ENCODE measurements at places on chromosomes 6 and 20.
A peak's percentile ranks its signal among the peaks of the same experiment; 100 is the strongest.

GRCh38 chr6:148508401-148509041 lies 165.9 kb downstream of the SASH1 start:
- DNase-seq = no peak

GRCh38 chr20:62642051-62642665 lies at the start of gene SLCO4A1:
Gene SLCO4A1 (plus strand): TSS chr20:62642503. CDS start chr20:62656455, 13,952 bp downstream.
- peak; percentile 82 for DNase-seq

GRCh38 chr6:37830225-37830624 lies 10.7 kb downstream of the ZFAND3 start:
- DNase-seq = no peak

DNA sequence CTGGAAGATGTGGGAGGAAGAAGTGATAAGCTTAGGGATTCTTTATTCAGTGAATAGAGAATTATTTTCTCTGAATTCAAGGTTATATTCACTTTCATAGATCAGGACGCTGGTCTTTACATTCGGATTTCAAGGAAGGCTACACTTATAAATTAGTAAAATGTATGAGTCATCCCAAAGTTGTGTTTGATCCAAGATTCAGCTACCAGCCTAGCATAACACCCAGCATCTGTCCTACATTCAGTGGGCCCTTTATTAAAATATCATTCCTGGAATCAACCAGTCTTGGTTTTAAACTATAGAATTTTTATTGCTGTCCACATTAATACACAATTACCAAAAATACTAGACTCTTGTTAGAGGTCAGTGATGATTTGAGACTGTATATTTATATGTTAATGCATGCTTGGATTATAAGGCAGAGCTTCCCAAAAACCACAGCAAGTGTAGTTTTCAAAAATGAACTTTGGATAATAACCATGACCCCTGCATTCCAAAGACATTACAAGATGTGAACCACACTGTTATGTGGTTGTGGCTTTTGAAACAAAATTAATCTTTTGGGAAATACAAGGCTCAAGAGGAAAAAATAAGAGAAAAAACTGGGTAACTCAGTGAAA lies 210.7 kb upstream of the CNR1 start:
- DNase-seq = no peak

GRCh38 chr6:139144490-139145085 lies 9.7 kb downstream of the HECA start:
- DNase-seq = peak; percentile 30

DNA sequence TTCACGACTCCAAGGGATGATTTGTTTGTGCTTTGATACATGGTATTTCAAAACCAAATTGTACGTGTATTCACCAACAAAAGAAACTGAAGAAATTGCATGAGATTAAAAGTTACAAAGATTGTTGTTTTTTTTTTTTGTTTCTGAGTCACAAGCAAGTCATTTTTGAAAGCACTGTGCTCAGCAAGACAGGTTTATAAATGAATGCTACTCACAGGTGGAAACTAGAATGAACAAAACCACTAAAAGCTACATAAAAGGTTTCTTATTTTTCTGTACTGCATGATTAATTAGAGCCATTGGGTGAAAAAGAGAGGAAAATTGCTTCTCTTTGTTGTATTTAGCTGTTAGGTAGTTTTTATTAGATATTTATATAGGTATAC lies 90.2 kb upstream of the RIPOR2 start:
- no peak for DNase-seq

GRCh38 chr6:12150812-12151432 lies 138.8 kb downstream of the HIVEP1 start:
- peak; percentile 7 for DNase-seq

GRCh38 chr6:85273870-85274269 lies 176.0 kb upstream of the NT5E start:
- no peak for DNase-seq

DNA sequence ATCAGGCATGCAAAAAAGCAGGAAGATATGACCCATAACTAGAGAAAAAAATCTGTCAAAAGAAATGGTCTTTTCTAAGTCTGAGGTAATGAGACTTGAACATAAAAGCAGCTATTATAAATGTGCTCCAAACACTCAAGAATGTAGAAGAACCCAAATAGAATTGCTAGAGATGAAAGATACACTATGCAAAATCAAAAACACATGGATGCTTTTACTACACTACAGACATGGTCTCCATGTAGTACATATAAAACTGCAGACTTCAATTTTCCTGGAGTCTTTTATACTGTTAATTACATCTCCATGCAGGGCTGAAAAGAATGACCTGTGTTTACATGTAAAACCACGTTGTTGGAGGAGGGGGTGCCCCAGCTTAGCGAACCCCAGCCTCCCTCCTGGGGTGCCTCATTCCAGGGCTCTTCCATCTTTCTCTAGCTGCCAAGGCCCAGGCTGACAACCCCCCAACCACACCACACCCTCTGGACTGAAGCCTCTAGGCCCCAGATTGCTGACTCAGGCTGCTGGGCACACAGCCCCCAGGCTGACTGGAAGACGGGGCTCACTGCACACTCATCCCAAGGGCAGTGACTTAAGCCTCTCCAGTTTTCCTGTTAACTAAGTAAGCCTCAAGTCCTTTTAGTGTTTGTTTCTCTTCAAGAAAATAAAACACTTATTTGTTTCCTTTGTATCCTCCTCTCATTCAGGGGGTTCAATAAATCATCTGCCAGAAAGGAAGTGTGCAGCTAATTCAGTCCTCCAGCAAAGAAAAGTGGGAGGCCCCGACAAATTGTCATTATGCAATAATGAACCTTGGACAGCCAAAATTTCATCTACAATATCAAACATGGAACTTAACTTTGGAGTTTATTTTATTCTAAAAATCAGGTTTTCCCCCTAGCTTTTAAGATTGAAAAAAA lies 26.0 kb upstream of the PLAGL1 start:
- no peak for DNase-seq

- DNase-seq = no peak
These were observed 20.2 kb upstream of the RIMS4 start for GRCh38 chr20:44830523-44830922.

DNA sequence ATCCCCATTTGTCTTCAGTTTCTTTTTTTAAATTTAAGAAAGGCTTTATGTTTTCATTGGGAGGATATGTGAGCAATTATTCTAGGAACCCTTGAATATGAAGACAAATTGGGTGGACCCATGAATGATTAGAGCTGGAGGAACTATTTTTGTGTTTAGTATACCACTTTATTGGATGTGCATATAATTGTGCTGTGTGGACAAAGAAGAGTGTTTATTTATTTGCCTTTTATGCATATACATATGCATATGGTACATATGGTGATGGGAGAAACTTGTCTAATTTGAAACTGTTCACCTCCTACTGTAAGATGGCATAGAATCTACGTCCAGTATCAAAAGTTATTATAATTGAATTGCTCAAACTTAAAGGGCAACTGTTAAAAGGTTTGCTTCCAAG lies 94.8 kb upstream of the CENPW start:
- no peak for DNase-seq

DNA sequence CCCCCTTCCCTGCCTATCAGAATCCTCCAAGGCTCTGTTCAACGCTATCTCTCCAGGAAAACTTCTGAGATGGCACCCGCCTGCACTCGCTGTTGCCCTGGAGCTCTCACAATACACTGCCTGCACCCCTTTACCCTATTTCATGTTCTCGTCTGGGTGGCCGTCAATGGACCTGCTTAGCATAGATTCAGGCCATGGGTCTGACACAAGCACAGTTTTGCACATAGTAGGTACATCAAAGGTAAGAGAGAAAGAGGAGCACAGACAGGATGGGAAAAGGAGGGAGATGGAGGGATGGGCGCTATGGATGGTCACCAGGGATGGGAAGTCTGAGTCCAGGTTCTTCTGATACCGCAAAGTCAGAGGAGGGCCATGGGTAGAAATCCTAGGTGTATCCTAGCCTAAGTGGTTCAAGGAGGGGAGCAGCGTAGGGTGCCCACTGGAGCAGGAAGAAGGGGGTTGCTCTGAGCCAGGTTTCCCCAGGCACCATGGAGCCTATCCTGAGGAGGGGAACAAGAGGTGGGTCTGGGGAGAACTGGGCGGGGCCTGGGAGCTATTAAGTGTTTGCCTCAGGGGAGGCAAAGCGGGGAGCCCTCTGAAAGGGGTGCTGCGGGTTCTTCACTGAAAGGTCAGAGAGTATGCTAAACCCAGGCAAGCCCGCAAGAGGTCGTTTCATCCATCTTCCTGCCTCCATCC lies 89.3 kb downstream of the MRPL14 start:
- DNase-seq = no peak

DNA sequence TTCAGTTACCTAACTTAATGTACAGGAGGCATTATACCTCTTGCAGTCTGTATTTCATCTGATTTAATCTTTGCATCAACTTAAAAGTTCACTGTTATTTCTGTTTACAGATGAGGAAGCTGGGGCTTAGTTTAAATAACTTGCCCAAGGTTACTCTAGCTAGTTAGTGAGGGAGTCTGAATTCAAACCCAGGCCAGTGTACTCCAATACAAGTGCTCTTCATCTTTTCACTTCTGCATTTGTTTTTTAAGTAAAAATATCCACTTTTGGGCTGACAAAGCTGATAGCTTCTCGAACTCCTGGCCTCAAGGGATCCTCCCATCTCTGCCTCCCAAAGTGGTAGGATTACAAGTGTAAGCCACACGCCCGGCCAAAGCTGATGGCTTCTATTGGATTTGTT lies 23.6 kb downstream of the RREB1 start:
- no peak for DNase-seq

DNA sequence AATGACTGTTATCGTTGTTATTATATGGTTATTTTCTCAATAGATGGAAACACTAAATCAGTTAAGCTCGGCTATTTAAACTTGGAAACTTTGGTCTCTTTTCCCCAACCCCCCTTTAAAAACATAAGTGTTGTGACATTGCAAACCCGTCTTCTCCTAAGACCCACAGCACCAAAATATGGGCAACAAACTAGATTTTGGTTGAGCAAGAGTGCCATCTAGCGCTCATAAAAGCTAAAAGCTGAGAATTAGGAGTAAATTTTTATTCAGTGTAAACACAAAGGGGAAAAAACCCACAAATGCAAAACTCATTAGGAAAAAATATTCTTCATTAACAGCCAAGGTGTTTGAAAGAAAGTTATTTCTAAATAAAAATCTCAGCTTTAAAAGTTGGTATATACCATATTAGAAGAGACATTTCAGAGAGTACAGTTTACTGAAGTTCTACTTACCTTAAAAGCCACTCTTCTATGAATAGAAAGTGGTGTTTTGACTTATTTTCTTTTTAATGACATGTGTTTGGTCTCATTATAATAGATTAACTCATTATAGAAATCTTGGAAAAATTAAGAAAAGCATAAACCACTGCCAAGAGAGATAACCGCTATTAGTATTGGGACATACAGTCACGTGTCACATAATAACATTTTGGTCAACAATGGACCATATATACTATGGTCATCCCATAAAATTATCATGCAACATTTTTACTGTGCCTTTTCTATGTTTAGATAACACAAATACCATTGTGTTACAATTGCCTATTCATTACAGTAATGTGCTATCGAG lies 21.1 kb downstream of the SESN1 start:
- DNase-seq = peak; percentile 4

- DNase-seq = no peak
These were observed 2.6 kb upstream of the MUC22 start for GRCh38 chr6:31007694-31008093.

DNA sequence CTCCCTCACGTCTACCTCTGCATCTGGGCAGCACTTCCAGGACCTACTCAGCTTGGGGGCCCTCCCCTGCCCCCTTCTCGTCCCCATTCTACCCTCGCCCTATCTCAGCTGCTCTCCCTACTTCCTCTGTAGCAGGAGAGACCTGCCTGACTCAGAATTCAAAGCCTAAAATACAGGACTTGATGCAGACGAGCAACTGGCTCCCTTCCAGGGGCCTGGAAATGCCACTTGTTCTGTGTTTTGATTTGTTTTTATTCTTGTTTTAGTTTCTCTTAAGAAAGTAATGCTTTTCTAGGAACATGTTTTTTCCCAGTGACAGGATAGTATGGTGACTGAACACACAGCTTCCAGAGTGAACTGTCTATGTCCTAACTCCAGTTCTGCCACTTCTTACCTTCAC lies 320.4 kb upstream of the CDH4 start:
- no peak for DNase-seq

- DNase-seq = no peak
These were observed 74.5 kb upstream of the AHI1 start for GRCh38 chr6:135572051-135572450.

GRCh38 chr20:51660672-51661608 lies 107.2 kb downstream of the ATP9A start:
- no peak for DNase-seq

- DNase-seq = no peak
These were observed 192.0 kb upstream of the PLN start for GRCh38 chr6:118356054-118356453.

DNA sequence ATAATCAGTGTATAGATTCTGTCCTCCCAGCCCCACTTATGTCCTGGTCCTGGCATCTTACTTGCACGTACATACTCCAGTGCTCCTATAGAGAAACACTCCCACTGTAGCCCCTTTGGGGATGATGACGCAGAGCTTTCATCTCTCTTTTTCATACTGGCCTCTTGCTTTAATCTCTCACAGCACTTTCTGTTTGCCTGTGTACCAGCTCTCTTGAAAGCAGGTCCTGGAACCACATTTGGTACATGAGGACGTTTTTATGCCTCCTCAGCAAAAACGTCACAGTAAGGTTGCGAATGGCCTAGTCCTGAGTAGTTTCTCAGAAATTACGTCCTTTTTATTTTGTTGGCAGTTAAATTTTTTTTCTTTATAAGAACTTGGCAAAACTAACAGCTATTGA lies 10.8 kb downstream of the L3MBTL3 start:
- peak; percentile 5 for DNase-seq

DNA sequence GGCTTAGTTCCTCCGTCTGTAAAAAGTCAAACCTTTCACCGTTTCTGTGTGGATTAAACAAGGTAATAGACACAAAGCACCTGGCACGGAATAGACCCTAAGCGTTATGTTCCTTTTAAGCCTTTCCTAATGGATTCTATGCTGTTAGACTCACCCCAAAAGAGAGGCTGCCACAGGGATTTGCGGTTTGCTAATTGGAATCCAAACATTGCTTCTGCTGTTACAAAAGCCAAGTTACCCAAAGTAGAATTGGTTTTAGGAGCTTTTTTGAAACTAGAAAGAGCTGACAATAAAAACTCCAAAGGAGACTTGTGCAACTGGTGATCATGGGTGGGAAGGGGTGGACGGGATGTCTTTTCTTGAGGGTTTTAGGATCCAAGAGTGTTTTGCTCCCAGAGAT lies 178.0 kb downstream of the BMP7 start:
- no peak for DNase-seq

DNA sequence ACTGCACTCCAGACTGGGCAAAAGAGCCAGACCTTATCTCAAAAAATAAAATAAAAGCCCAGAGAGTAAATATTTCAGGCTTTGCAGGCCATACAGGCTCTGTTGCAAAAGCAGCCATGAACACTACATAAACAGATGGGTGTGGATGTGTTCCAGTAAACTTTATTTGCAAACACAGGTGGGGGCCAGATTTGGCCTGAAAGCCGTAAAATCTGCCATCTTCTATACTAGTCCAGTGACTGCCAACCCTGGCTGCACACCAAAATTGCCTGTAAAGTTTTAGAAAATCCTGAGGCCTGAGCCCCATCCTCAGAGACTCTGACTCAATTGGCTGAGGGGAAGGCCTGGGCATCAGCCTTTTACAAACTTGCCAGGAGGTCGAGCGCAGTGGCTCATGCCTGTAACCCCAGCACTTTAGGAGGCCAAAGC lies 103.6 kb downstream of the ZMYND8 start:
- DNase-seq = no peak
